ENCODE measurements at places on chromosomes 6 and 20.
A peak's percentile ranks its signal among the peaks of the same experiment; 100 is the strongest.

DNA sequence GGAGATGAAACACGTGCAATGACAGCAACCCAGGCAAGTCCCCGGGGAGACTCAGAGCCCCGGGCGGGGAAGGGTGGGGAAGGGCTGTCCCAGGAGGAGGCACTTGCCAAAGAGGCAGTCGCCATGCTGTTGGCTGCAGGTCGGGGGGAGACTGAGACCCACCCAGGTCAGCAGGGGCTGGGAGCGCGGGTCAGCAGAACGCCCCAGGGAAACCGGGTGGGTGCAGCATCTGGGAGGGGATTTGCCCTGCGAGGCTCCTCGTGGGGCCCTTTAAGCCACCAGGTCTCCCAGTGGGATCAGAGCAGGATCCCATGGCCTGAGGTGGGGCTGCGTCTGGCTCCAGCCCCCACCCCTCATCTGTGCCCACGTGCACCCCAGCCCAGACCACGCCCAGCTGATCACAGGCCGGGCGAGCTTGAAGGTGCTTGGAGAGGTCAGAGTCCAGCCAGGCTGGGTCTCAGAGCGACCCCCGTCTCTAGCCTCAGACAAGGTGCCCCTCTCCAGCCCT lies 65.5 kb downstream of the YTHDF1 start:
- no peak for DNase-seq

- DNase-seq: no peak
These were observed 2.7 kb downstream of the TFB1M start for GRCh38 chr6:155311583-155311982.

GRCh38 chr20:4086771-4087687 lies 71.7 kb upstream of the RNF24 start:
- no peak for DNase-seq

DNA sequence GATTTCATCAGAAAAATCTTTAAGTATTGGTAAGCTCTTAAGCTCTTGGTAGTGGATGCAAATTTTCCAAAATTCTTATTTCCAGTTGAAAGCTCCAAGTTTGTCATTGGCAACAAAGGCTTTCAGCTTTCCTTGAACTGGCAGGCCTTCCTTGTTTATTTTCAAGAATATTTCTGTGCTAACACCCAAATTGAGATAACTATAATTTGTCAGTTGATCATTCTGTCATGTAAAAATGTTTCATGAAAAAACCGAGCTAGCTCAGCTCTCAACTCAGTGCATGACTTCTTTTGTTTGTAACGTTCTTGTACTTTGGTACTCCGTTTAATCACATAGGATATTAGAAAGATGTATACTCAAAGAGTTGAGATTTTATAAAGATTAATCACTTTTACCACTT lies 38.9 kb upstream of the CALHM6 start:
- DNase-seq: no peak

- DNase-seq: no peak
These were observed 196.3 kb downstream of the KHDC1L start for GRCh38 chr6:73028893-73029450.

DNA sequence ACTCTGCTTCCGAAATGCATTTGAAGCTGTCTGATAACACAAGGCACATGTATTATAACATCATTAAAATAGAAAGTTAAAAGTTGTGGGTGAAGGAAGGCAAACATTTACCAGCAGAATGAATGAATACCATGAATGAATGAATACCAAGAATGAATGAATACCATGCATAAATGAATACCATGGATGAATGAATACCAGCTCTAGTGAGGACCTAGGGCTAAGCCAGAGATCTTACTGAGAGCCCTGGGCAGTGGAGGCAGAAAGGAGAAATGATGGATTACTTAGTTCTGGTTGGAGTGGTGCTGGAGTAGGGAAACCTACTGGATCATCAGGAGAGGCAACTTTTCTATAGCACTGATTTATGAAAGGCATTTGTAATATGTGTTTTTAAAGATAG lies 998.0 kb downstream of the KIF16B start:
- DNase-seq: no peak

GRCh38 chr20:46900086-46900485 lies 5.4 kb downstream of the EYA2 start:
- no peak for DNase-seq

- DNase-seq: peak; percentile 39
These were observed 747 bp upstream of the TXNDC5 start for GRCh38 chr6:7911345-7911725.

DNA sequence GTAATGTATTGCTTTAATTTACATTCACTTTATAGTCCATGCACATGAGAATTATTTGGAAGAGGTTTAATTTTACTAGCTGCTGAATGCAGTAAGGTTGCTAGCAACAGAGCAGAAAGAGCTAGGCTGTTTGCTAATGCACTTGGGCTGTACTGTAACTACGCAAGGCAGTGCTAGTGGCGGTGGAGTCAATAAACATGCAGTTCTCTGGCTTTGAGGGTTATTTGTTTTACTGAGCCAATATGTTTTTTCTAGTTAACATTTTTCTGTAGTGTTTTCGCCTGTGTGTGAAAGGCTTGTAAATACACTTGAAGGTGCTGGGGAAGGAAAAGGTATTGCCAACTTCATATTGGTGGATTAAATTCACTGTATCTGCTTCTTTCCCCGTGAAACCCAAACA lies 112.8 kb downstream of the BTBD3 start:
- no peak for DNase-seq

DNA sequence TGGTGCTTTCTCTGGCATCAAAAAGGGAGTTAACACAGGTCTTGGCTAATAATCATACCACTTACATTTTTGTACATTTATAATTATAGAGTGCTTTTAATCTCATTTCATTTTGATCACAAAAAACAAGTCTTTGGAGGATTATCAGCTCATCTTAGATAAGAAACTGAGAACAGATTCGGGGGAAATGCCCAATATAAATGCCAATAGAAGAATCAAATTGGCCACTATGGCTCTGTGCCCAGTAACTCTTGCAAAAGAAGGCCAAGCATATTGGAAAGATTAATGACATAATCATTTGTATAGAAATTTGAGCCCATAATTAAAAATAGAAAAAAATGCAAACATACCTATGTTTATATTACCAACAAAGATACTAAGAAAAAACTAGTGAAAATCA lies 42.5 kb downstream of the IPCEF1 start:
- DNase-seq: no peak

GRCh38 chr20:13613917-13614316 lies 24.8 kb downstream of the TASP1 start:
- DNase-seq: no peak

GRCh38 chr6:158620963-158621693 lies 23.4 kb downstream of the DYNLT1 start:
- no peak for DNase-seq

DNA sequence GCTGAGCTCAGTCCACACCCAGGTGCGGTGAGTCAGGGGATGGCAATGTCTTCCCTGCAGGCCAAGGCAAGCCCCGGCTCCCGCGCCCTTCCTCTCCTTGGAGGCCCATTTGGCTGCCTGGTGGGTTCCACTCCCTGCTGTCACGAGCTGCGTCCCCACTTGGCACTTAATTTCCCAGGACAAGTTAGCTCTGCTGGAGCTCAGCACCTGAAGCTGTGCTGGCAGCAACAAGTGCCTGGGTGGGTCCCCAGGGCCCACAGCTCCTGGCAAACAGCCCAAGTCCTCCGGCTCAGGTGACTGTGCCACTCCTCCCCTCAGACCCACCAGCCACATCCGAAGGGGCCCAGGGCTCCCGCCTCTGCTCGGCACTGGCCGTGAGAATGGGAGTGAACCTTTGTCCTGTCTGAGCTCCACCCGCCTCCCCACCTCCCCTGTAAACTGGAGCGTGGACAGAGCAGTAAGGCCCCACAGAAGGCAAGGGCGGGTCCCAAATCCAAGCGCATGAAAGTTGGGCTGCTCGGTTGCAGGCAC lies 16.9 kb downstream of the LAMA5 start:
- DNase-seq: peak; percentile 97

GRCh38 chr20:21301940-21302663 lies 1.0 kb upstream of the XRN2 start:
- DNase-seq: no peak

GRCh38 chr6:3919130-3919628 lies 70.0 kb downstream of the FAM50B start:
- peak; percentile 47 for DNase-seq

- DNase-seq: no peak
These were observed 67.0 kb upstream of the PDE7B start for GRCh38 chr6:135784507-135784906.

DNA sequence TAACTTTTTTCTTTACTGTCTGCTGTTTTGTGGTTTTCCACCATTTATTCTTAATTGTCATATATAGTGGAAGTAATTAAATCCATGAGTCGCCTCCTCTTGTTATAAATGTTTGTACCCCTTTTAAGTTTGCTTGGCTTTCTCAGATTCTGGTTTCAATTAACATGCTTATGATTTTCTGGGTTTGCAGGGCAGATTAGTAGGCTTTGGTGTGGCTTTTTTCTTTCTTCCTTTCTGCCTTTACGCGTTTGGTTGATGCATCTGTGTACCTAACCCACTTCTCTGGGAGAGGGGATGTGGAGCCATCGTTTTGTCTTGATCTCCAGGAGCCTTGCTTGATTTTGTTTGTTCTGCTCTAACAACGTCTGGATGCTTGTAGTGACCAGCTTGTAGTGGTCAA lies 100.4 kb downstream of the JARID2 start:
- DNase-seq: no peak

DNA sequence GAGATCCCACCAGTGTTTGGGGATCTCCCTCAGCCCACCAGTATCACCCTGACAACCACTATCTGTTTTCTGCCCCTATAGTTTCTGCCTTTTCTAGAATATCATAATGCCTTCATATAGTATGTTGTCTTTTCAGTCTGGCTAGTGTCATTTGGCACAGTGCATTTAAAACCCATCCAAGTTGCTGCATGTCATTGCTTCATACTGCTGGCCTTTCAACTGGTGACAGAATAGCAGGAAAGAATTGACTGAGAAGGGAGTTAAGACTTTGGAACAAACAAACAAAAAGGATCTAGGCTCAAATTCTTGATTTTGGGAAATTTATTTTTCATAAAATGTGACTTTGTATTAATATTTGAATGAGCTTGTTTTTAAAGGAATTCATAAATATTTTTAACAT lies 4.5 kb downstream of the LMBRD1 start:
- DNase-seq: no peak

- DNase-seq: peak; percentile 80
These were observed 64.6 kb upstream of the TXNDC5 start for GRCh38 chr6:7974938-7975763.

GRCh38 chr6:104357928-104358327 lies 501.8 kb downstream of the HACE1 start:
- DNase-seq: no peak

DNA sequence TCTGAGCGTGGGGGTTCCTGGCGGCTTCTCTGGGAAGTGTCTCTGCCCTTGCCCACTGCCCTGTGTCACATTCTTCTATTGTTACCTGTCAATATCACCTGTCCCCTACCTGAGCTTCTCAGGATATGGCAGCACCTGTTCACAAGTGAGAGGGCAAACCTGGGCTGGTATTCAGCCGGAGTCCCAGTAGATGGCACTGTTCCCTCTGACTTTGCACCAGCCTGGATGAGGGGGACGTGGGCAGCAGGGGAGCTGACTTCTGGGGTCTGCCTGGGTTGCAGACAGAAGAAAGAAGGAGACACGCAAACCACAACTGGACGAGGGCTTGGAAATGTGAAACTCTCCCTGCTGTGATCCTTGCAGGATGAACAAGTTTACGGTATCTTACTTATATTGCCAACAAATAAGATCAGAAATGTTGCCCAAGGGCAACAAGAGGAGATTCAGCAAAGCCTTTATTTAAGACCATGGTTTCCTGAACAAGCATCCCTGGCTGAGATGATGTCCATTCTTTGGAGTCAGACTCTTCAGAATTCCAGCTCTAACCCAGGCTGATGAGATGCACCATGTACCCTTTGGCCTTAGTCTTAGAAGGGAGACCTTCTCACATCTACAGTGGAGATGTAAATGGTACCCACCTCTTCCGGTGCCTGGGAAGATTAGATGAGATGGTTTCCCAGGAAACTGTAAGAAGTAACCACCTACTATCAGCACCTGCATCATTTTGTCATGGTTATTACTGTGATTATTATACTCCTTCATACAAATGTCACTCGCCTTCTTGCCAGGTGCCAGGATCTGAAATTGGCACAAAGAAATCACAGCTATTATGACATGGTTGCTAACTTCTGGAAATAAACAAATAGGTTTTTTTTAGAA lies 400.0 kb upstream of the CDH4 start:
- DNase-seq: peak; percentile 54

- no peak for DNase-seq
These were observed 14.6 kb downstream of the NOX3 start for GRCh38 chr6:155441112-155441465.

Measured in RWPE1 (cell line).